ENCODE measurements at places on chromosomes 16 and 17.

DNA sequence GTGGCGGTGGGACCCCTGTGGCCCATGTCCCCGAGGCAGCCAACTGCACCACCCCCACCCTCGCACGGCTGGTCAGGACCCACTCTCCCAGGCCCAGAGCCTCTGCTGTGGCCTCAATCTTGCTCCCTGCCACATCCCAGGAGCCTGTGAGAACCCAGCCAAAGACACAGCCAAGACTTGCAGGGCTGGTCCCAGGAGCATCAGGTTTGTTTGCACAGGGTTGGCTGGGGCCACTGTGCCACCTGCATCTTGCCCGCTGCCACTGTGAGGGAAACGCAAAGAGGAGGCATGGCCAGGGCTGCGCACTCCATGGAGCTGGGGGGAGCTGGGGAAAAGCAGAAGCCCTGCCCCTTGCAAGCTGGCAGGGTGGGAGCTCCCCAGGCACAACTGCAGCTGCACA lies 92.5 kb downstream of the SSH2 start:
- DNase-seq: no peak

DNA sequence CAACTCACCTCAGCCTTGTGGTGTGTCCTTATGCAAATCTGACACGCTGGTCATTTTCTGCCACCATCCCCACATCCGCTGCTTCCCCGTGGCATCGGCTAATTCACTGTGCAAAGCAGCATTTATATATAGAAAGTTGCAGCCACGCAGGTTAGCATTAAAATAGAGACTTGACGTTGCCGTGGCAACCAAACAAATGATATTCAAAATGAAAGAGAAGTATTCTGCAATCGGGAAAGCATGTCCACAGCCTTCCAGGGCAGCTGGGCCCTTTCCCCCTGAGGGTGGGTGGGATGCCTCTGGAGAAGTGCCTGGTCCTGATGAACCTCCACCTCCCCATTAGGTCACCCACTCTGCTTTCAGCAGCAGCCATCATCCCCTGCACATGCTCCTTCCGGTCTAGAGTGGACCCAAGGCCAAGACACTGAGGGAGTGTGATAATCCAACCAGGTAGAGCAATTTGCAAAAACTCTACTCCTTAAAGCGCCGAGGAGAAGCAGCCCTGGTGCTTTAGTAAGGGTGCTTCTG lies 138.7 kb downstream of the GAS7 start:
- DNase-seq: no peak

DNA sequence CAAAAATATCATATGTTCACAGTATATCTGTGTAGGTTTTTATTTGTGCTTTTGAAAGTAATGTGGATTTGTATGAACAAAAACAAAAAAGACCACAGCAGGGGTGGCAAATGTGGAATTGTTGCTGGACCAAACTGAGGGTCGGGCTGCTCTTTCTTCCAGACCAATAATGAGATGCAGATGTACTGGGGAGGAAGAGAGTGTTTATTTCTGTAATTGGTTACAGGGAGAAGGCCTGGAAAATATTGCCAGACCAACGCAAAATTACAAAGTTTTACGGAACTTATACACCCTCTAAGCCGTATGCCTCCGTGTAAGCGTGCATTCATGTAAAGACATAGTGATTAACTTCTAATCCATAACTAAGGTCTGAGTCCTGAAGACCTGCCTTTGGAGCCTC lies 353.9 kb upstream of the C16orf82 start:
- no peak for DNase-seq

- DNase-seq: no peak
Observed at GRCh38 chr17:36129616-36130015, 26.0 kb downstream of the CCL4 start.

- no peak for DNase-seq
Observed at GRCh38 chr17:37225465-37225864, 150.3 kb upstream of the C17orf78 start.

- no peak for DNase-seq
Observed at GRCh38 chr17:57391857-57392471, 135.6 kb downstream of the MSI2 start.
